ENCODE measurements at places on chromosomes 7 and 10. TPM values are rescaled to one million over a fixed set of nuclear protein-coding genes. Genes with fewer than 3 reads are reported as not detected.
A peak's percentile ranks its signal among the peaks of the same experiment; 100 is the strongest.

CALHM2 gene
- polyA plus RNA-seq: 32.9 TPM

AKR1E2 gene
- 2.1 TPM for polyA plus RNA-seq

ANAPC16 gene
- polyA plus RNA-seq: 88.9 TPM

ANK3 gene
- 10.4 TPM for polyA plus RNA-seq

GDF2 gene
- not detected for polyA plus RNA-seq

AGMO gene
- polyA plus RNA-seq: 0.04 TPM

CALML3 gene
- 0.04 TPM for polyA plus RNA-seq

KIAA1549 gene
- 1.7 TPM for polyA plus RNA-seq

SHH gene
- 4.7 TPM for polyA plus RNA-seq

GLI3 gene
- polyA plus RNA-seq: 2.2 TPM

DEPP1 gene
- 48.3 TPM for polyA plus RNA-seq

ARMC3 gene
- polyA plus RNA-seq: 6.2 TPM

NAT16 gene
- 0.01 TPM for polyA plus RNA-seq

- peak; percentile 76 for DNase-seq
- H3K27me3 ChIP-seq: no peaks in the 10 kb centered on the region
- no peak within 1 kb of the TSS for H3K27ac ChIP-seq
- H3K36me3 ChIP-seq: no peaks in the 10 kb centered on the region
- no peaks in the 10 kb centered on the region for H3K4me1 ChIP-seq
Observed at GRCh38 chr7:100483722-100484672, at the start of gene NYAP1. TSS of gene NYAP1 (plus strand) at chr7:100483927. CDS start at chr7:100485312, 1,385 bp downstream.

GRCh38 chr10:24097751-24098207 is 111.2 kb upstream of the KIAA1217 start:
- no peaks in the 10 kb centered on the region for H3K4me1 ChIP-seq
- H3K27ac ChIP-seq: no peak overlapping the region
- H3K36me3 ChIP-seq: no peaks in the 10 kb centered on the region
- no peak for DNase-seq
- H3K27me3 ChIP-seq: no peaks in the 10 kb centered on the region

DNA sequence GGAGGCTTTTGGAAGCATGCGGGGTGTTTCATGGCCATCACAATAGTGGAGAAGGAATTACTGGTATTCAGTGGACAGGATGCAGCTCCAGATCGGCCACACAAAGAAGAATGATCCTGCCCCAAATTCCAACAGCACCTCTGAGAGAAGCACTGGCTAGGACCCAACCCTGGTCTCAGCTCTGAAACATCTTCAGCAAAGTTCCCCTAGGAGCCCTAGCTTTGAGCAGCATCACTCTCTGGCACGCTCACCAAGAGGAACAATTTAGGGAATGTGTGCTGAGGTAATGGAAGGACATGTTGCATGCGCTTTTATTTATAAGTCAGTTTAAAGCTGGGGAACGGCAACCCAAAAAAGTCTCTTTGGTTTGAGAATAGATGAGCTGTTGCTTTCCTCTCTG is 5.5 kb upstream of the OPN1SW start:
- H3K4me3 ChIP-seq: no peak overlapping the region
- no peak overlapping the region for H3K27ac ChIP-seq
- no peak for DNase-seq
- no peaks in the 10 kb centered on the region for H3K36me3 ChIP-seq
- H3K27me3 ChIP-seq: no peaks in the 10 kb centered on the region
- no peaks in the 10 kb centered on the region for H3K4me1 ChIP-seq

DNA sequence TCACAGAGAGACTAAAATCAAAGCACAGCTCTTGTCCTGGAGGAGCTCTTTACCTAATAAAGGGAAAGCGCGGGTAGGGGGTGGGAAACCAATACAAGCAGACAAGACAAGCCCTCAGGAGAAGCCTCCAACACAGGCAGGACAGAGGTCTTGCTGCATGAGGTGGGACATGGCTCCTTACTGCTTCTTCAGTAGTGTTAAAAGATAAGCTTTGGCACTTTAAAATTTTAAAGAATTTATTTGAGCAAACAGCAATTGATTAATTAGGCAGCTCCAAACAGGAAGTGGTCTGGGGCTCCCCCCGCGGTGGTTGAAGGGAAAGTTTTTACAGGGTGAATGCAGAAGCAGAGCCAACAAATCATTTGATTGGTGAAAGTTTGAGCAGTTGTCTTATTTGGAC is 50.3 kb upstream of the MACC1 start:
- H3K36me3 ChIP-seq: no peaks in the 10 kb centered on the region
- H3K27ac ChIP-seq: no peak overlapping the region
- DNase-seq: no peak
- no peaks in the 10 kb centered on the region for H3K27me3 ChIP-seq

DNA sequence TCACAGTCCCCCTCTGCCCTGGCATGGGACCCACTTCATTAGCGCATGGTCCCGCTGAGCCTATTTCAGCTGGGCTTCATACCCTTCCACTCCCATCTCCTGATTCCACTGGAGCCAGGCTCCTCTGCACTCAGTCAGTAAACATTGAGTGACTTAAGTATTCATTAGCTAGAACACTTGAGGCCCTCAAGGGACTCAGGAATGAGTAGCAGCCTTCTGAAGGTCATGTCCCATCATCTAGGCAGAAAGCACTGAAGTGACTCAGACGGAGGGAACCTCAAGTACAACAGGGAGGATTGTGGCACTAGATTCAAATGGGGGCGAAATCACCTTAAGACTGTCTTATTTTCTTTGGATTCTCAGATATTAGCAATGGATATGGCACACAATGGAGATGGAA is 186.6 kb upstream of the INHBA start:
- peaks cover 10% of the 10 kb centered on the region for H3K4me1 ChIP-seq
- no peak for DNase-seq
- no peaks in the 10 kb centered on the region for H3K36me3 ChIP-seq
- H3K27me3 ChIP-seq: no peaks in the 10 kb centered on the region
- H3K27ac ChIP-seq: no peak overlapping the region

DNA sequence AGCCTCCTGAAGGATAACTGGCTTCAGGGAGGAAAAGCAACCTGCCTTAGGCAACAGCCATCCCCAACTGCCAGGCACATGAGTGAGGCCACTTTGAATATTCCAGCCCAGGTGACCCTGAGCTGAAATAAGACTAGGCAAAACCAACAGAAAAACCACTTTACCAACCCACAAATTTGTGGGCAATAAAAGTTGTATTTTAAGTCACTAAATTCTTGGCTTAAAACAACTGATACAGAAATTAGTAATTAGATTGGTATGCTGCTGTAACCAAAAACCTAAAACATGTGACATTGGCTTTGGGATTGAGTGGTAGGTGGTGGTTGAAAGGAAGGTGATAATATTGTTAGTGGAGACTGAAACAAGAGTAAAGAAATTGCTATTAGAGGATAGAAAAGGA is 39.9 kb downstream of the ABCB4 start:
- no peak overlapping the region for H3K4me3 ChIP-seq
- H3K27ac ChIP-seq: no peak overlapping the region
- no peaks in the 10 kb centered on the region for H3K4me1 ChIP-seq
- H3K27me3 ChIP-seq: no peaks in the 10 kb centered on the region
- DNase-seq: no peak

DNA sequence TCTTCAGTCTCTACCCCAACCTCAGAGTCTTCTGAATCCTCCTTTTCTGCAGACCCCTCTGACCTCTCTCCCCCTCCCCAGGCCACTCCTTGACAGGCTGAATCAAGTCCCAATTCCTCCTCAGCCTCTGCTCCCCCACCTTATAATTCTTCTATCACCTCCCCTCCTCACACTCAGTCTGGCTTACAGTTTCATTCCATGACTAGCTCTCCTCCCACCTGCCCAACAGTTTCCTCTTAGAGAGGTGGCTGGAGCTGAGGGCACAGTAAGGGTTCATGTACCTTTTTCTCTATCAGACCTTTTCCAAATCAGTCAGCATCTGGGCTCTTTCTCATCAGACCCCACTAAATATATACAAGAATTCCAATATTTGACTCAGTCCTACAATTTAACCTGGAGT is 14.6 kb upstream of the LRRC61 start:
- peaks cover 6% of the 10 kb centered on the region for H3K4me1 ChIP-seq
- no peak overlapping the region for H3K4me3 ChIP-seq
- no peak for DNase-seq
- H3K27ac ChIP-seq: no peak overlapping the region
- H3K36me3 ChIP-seq: no peaks in the 10 kb centered on the region
- no peaks in the 10 kb centered on the region for H3K27me3 ChIP-seq

DNA sequence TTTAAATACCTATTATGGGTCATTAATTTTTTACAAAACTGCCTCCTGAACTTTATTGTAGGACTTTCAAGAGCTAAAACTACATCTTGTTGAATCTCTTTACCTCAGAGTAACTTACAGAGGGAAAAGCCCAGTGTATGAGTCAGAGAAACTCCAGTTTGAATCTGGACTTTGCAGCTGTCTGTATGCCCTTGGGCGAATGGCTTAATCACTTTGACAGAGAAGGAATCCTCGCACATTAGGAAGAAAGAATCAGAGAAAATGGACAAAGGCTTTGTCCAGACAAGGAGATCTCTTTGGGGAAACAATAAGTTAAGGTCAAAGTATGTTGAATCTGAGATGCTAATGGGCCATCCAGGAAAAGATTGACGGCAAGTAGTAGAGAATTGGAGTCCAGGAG is 484.2 kb upstream of the CELF2 start:
- DNase-seq: no peak
- H3K36me3 ChIP-seq: no peaks in the 10 kb centered on the region
- no peak overlapping the region for H3K4me3 ChIP-seq

DNA sequence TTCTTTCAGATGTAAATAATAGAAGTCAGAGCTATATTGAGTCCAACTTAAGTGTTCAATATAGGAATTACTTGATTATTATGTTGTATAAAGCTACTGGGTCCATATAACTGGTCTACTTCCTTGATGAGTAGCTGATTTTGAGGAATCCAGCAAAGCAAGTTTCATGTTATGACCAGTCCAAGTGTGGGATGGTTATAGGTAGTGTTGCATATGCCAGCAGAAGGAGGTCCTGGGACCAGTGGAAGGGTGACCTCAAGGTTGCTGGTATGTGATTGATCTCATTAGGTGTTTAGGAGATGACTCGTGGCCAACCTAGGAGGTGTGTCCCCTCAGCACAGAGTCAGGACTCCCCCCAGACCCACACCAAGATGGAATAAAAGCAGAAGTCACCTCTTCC is 551.5 kb downstream of the KCNMA1 start:
- H3K27me3 ChIP-seq: no peaks in the 10 kb centered on the region
- peaks cover 21% of the 10 kb centered on the region for H3K4me1 ChIP-seq
- H3K4me3 ChIP-seq: no peak overlapping the region
- DNase-seq: no peak

DNA sequence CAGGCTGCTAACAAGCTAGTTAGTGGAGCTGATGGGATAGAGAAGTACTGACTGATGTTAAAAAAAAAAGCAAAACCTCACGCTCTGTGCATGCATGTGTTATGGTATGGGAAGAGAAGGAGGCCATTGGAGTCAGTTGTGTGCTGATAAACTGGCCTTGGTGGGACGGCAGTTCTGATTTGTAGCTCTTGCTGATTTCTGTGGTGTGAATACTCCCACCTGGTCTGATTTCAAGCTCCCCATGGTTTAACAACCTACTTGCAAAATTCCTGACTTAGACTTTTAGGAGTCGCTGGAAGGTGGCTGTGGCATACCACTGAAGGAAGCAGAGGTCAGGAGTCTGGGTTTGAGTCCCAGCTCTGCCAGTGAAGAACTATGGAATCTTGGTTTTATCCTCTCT is 15.2 kb downstream of the CAMK1D start:
- no peaks in the 10 kb centered on the region for H3K4me1 ChIP-seq
- DNase-seq: no peak
- no peak overlapping the region for H3K4me3 ChIP-seq

GRCh38 chr7:22586101-22586785 is 86.3 kb upstream of the STEAP1B start:
- H3K4me1 ChIP-seq: peaks cover 23% of the 10 kb centered on the region
- no peak overlapping the region for H3K27ac ChIP-seq
- DNase-seq: peak; percentile 29
- no peaks in the 10 kb centered on the region for H3K36me3 ChIP-seq
- H3K4me3 ChIP-seq: no peak overlapping the region

DNA sequence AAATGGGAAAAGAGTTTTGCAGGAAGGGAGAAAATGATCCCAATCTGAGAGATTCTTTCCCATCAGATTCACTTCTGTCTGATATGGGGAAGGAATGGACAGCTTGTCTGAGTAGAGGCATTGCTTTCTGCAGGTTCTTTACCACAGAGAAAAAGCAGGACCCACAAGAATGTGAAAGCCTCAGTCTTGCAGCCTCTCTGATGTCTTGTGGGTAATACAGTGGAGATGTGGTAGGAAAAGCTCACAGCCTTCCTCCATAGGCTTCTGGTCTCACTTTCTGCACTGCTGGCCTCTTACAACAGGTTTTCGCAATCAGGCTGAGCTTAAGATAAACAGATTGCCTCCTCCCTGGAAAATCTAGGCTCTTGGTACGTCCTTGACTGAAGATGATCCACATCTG is 551 bp downstream of the IFIT1 start:
- H3K27me3 ChIP-seq: no peaks in the 10 kb centered on the region
- DNase-seq: peak; percentile 84
- H3K27ac ChIP-seq: peak overlapping the region; percentile 29
- H3K4me1 ChIP-seq: peaks cover 2% of the 10 kb centered on the region
- peaks cover 3% of the 10 kb centered on the region for H3K36me3 ChIP-seq

- no peak for DNase-seq
- H3K4me3 ChIP-seq: no peak overlapping the region
- no peak overlapping the region for H3K27ac ChIP-seq
- peaks cover 42% of the 10 kb centered on the region for H3K4me1 ChIP-seq
- H3K27me3 ChIP-seq: no peaks in the 10 kb centered on the region
- H3K36me3 ChIP-seq: no peaks in the 10 kb centered on the region
Observed at GRCh38 chr10:7545792-7546191, 121.0 kb downstream of the ITIH5 start.

DNA sequence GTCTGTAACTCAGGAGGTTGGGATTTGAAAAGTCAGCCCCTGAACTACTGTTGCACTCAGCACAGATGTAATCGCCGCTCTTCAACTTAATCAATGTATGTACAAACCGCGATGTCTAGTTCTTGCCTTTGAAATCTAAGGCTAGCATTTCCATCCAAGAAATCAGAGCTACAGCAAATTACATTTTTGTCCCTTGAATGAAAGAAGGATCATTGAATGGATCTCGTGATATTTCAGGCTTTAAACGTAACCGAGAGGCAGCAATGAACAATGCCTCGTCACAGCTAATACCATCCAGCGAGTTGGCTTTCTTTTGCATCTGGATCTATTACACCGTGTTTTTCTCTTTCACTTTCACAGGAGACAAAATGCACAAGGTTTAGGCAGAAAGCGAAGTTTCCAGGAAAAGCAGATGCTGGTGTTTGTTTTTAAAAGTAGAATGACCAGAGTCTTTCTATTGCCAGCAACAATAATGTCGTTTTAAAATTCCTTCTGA is 5.5 kb downstream of the SKIDA1 start:
- no peaks in the 10 kb centered on the region for H3K27me3 ChIP-seq
- H3K36me3 ChIP-seq: no peaks in the 10 kb centered on the region
- peaks cover 65% of the 10 kb centered on the region for H3K4me1 ChIP-seq

DNA sequence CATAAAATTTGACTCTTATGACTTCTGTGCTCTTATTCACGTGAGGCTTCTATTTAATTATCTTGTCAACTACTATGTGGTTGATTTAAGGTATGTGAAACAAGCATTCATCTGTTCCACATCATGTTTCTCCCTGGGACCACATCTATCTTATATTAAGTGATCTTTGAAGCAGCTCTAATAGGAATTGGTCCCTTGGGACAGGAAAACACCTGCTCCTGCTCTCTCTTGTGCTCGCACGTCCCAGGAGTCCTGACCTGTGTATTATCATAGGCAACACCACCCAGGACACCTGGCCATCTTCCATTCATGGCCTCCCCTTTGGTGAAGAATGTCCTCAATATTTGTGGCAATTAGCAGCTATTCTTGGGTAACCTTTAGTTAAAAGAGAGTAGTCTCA is 269.2 kb downstream of the NRG3 start:
- H3K4me3 ChIP-seq: no peak overlapping the region
- no peaks in the 10 kb centered on the region for H3K36me3 ChIP-seq
- no peak overlapping the region for H3K27ac ChIP-seq
- no peak for DNase-seq
- H3K4me1 ChIP-seq: no peaks in the 10 kb centered on the region
- H3K27me3 ChIP-seq: no peaks in the 10 kb centered on the region
